Stimulated activated CD8-positive, alpha-beta memory T cell treated with anti-CD3 and anti-CD28 coated beads, Interleukin-15, amount 100 ng/mL, for 1 hour (primary cell): ENCODE measurements at places on chromosomes 7 and 10.

DNA sequence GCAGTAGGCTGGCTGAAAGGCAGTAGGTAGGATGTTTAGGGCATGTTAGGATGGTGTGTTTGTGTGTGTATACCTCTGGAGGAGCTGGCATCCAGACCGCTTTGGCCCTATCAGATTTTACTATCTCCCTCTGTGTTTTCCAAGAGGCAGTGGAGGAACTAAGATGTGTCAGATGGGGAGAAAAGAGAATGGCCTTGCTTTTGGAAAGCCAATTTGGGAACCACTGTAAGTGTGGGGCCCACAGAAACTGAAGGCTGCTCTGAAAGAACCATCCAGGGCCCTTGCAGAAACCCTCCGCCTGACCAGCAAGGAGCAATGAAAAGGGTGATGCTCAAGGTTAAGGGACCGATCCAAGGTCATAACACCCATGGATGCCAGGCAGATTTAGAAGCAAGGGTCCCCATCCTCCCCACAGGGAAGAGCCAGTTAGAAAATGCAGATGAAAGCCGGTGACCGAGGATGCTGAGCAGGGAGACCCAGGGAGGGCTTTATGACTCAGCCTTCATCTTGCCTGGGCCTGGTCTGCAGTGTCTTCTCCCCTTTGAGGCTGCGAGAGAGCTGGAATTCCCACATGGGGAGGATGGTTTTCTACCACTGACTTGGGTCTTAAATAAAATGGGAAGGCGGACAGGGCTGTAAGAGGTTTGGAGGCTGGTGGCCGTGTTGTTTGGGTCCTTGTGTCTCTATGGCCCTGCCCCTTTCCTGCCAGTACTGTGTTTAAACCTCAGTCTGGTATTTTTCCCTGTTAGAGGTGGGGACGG, 275.8 kb downstream of the LRMDA start:
- DNase-seq = no peak

GRCh38 chr7:23242935-23243334, 3.6 kb upstream of the GPNMB start:
- no peak for DNase-seq

DNA sequence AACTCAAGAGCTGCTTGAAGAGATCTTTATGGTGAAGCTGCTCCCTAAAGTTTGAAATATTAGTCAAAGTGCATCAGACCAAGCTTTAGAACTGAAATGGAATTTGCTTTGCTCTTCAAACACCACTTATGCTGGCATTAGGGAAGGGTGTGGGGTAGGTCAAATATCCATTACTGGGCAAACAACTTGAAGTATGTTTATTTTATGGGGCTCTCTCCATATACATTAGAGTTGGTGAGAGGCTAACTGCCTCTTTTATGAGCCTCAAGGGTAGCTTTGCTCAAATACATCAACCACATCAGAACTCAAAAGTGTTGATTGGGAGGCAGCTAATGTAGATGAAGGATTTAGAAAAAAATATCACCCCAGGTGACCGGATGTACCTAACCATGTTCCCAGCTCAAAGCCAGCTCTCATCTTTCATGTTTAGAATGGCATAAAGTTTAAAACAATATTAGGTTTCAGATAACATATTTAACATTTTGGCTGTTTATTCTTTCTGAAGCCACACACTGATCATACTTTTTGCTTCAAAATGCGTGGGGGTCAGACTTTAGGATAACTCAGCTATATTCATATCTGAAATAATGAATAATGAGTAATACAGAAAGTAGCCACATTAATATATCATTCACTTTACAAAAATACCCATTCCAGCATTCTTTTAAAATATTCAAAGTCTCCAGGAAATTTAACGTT, 318.6 kb downstream of the PTEN start:
- no peak for DNase-seq

DNA sequence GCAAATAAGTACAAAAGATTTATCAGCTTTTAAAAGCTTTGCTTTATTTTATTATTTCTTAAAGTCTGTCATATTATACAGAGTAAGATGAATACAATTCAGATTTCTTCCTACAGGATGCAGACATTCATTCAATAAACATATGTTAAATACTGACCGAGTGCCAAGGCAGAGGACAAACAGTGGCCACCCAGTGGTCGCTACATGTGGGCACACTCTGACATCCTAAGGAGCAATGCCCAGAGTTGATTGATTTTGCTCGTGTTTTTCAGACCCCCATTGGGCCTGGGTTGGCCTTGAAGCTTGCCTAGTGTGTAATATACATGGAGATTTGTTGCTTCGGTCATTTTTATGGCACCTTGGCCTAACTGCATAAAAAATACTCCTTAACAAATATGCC, 201.2 kb downstream of the CCDC3 start:
- no peak for DNase-seq

GRCh38 chr7:77600952-77601351, 63.9 kb downstream of the PTPN12 start:
- DNase-seq = no peak

GRCh38 chr10:45239642-45240041, 75.8 kb downstream of the OR13A1 start:
- DNase-seq = no peak

- no peak for DNase-seq
Observed at GRCh38 chr7:17158261-17158660, 140.2 kb upstream of the AHR start.

GRCh38 chr7:50704844-50705243, 77.9 kb downstream of the GRB10 start:
- DNase-seq = no peak

GRCh38 chr10:90787393-90788198, 70.2 kb downstream of the HTR7 start:
- DNase-seq = no peak

GRCh38 chr10:103855852-103856796, 748 bp upstream of the SH3PXD2A start:
- DNase-seq = no peak

DNA sequence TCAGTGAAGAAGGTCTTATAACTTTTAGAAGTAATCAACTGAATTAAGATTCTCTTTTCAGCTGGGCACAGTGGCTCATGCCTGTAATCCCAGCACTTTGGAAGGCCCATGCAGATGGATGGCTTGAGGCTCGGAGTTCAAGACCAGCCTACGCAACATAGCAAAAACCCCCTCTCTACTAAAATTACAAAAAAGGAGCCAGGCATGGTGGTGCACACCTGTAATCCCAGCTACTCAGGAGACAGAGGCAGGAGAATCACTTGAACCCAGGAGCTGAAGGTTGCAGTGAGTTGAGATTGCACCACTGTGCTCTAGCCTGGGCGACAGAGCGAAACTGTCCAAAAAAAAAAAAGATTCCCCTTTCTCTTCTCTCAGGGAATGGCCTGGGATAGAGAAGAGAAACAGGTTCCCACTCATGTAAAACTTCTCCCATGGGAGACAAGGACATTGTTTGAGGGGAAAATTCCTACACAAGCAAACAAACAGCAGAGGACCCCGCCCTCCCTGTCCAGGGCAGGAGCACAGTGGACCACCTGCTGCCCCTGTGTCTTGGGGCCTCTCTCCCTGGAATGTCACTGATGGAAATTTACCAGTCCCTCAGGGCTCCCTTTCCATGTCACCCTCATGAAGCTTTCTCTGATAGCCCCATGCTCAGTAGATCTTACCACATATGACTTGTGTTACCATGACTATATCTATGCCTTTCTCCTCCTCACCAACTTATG, 5.6 kb downstream of the IL2RA start:
- no peak for DNase-seq

GRCh38 chr7:58086871-58087535, 637.0 kb downstream of the ZNF716 start:
- no peak for DNase-seq

DNA sequence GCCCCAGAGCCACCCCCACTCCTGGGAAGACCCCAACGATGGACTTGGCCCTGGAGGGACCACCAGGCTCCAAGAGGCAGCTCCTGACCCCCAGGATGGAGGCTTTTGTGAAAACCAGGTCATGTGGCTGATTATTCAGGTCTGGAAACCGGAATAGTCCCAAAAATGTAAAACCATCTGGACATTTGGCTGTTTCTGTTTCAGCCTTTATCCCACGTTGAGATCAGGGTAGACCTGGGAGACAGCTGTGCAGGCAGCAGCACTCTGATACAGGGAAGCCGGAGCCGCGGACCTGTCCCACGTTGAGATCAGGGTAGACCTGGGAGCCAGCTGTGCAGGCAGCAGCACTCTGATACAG, 7.1 kb upstream of the ADGRA1 start:
- DNase-seq = no peak

GRCh38 chr10:77463967-77464745, 173.5 kb downstream of the KCNMA1 start:
- DNase-seq = no peak

DNA sequence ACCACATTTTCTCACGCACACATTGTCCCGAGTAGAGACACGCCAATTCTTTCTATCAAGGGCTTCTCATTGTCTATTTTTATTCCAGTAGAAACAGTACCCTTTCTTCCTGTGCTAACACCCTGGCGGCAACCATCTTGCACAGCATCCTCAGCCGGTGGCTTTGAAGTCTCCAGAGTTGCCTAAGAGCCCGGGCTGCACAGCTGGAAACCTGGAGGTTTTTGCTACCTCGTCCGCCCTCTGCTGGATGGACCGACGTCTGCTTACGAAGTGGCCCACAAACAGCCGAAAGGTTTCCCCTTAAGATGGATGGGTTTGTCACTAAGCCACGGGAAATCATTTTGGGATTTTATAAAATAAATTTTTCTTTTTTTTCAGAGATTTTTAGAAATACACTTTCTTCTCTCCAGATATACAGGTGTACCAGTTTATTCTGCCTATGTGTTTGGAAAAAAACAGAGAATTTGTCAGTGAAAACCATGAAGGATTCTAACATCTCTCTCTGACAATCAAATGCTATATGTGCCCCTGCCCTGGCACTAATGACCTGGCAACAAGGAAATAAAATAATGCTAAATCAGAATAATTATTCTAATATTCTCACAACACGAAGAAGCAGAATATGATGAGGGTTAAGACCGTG, 81.8 kb upstream of the FAM204A start:
- peak; percentile 19 for DNase-seq

DNA sequence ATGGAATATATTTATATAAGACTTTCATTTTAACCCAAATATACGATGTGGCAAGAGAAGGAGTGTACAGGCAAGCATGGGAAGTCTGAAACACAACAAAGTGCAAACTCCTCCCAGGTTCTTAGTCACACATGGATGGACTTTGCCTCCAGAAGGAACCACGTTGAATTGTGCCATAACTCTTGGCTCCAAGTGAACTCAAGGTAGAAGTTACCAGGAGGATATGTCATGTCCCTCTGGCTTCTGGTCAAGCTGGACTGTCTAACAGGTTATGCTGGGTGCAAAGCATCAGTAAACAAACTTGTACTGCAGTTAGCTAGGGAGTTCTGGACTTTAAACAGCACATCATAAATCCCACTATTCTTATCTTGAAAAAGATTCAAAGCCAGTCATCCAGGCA, 328.3 kb upstream of the TEX47 start:
- DNase-seq = no peak

- no peak for DNase-seq
Observed at GRCh38 chr7:142523821-142524460, 225.3 kb upstream of the PRSS1 start.

DNA sequence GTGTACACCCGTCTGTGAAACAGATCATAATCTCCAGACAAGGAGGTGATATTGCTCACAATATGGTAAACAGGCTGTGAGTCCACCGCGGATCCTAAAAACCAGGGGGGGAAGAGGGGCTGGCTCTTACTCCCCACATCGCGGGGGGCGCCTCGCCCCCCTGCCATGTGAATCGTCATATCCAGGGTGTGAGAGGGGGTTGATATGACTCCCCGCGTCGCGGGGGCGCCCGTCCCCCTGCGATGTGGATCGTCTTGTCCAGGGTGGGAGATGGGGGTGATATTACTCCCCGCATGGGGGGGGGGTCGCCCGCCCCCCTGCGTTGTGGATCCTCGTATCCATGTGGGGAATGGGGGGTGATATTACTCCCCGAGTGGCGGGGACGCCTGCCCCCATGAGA, 30.9 kb downstream of the OCM2 start:
- DNase-seq = no peak

DNA sequence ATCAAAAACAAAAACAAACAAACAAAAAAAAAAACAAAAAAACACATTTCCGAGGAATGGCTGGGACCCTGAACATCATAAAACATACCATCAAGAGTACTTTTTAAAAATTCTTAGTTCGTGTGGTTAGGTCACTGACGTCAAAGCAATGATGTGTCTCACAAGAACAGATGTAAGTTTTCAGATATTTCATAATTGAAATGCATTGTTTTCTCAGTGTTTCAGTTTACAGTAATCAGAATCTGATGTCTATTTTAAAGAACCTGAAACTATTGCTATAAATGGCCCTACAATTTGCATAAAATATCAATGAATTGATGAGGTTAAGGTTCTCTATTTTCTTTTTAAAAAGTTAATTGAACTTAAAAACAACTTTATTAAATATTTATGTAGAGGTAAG, 103.7 kb upstream of the HGF start:
- DNase-seq = no peak

- no peak for DNase-seq
Observed at GRCh38 chr10:100364735-100365391, 17.8 kb downstream of the SCD start.

DNA sequence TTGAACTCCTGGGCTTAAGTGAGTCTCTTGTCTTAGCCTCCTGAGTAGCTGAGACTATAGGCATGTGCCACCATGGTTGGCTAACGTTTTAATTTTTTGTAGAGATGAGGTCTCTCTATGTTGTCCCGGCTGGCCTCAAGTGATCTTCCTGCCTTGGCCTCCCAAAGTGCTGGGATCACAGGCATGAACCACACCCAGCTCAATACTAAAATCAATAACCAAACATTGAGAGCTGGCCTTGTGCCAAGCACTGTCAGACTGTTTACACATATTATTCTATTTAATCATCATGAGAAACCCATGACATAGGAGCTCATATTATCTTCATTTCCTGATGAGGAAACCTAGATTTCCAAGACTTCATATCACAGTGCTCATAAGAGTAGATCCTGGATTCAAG, 251.2 kb downstream of the BAMBI start:
- DNase-seq = no peak

DNA sequence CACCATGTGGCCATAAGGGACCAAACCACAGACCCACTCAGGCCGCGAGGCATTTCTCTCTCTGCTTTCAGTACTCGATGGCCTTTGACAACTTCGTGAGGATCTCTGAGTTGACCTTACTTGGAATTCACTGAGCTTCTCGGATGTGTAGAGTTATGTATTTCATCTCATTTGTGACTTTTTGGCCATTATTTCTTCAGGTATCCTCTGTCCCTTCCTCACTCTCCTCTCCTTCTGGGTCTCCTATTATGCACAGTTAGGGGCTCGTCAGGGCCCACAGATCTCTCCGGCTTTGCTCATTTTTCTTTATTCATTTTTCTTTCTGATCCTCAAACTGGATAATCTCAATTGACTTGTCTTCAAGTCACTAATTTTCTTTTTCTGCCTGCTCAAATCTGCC, 16.6 kb upstream of the FOXL3 start:
- DNase-seq = no peak

- no peak for DNase-seq
Observed at GRCh38 chr10:34305189-34305588, 509.9 kb downstream of the PARD3 start.
